ENCODE measurements at places on chromosomes 11 and 22.

GRCh38 chr11:123235117-123235655 is 40.1 kb upstream of the CLMP start:
- no peak for DNase-seq

GRCh38 chr11:36292311-36292722 is 3.1 kb upstream of the COMMD9 start:
- DNase-seq: no peak

DNA sequence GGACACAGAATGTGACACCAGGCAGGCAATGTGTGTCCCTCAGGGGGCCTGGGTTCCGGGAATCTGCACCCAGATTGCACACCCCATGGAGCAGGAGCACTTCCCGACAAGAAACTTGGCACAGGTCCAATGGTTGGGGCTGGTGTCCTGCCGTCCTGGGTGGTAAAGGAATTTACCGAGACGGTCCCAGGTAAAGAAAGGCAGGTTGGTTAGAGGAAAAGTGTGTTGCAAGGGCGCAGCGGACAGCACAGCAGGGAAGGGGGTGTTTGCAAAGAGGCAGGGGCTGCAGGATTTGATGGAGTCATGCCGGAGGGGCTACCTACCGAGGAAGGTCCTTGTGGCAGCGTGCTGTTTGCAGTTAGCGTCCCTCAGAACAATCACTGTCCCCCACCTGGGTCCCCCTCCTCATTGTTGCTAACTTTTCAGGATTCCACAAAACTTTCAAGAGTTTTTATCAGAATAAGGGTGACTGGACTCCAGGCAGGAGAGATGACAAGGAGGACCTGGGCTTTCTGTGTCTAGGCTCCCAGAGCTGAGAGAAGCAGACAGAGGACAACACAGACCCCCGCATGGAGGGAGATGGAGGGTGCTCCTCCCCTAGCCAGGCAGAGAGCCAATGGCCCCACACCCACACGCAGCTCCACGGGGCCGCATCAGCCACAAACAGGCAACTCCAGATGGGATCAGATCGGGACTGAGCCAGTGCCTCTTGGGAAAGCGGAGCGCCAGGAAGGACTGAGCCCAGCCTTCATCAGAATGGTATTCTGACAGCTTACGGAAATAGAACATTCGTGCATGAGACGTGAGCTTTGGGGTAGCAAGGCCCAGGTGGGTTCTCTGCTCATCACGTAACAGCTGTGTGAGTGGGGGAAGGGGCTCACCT is 1423.9 kb downstream of the BRD1 start:
- no peak for DNase-seq

GRCh38 chr22:22748756-22749155 is 104.3 kb downstream of the GGTLC2 start:
- no peak for DNase-seq

DNA sequence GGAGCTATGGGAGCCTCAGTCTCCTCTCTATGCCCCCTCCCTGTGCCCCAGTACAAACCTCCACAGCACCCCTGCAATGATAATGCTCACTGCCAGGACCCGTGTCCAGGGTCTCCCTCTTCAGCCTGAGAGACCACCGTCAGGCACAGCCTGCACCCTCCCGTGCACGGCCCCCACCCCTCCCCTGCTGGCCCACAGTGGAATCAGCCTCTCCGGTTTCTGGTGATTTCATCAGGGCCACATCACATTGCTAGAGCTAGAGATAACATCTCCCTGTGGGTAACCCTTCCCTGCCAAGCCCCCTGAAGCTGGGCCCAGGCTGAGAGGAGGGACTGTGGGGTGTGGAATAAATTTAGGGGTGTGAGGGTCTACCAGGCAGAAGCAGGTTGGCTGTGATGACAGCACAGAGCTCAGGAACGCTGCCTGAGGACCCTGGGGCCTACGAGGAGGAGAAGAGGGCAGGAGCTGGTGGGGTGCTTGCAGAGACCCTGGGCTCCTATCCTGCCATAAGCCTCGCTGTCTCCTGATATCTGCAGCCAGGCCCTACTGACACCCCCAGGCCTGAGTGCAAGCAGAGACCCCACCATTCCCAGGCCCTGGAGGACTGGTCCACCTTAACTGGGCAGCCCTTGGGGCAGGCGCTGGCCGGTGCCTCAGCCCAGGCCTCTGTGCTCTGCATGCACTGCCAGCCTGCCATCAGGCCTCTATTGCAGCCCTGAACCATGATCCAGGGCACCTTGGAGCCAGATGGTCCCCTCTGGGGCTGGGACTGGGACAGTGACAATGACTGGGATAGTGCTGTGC is at the start of gene KLHDC7B:
Gene KLHDC7B (plus strand): TSS at position 378 of the 804 bp plus-strand sequence. CDS start 345 bp downstream, at position 723.
- no peak for DNase-seq

Data from smooth muscle cell of the brain vasculature (primary cell).